AG20443 (cell line): ENCODE measurements at places on chromosomes 7 and 10.

DNA sequence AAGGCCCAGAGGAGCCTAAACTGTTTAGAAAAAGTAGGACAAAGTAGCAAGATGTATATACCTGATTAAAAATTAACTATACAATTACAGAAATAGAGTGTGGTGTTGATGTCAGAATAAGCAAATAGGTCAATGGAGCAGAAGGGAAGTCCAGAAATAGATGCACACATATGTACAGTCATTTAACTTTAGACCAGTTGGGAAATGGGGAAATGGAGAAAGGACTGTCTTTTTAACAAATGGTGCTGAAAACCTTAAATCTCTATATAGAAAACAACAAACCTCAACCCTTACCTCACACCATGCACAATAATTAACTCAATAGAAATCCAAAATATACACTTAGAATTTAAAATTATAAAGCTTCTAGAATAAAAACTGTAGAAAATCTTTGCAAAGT is 72.2 kb downstream of the CH25H start:
- no peak for DNase-seq

- no peak for DNase-seq
Observed at GRCh38 chr7:158284121-158284520, 303.5 kb downstream of the PTPRN2 start.

- peak; percentile 73 for DNase-seq
Observed at GRCh38 chr7:95213809-95214492, 110.4 kb downstream of the PON1 start.

GRCh38 chr7:137828456-137828855 is 18.3 kb downstream of the DGKI start:
- DNase-seq: no peak

- DNase-seq: peak; percentile 16
Observed at GRCh38 chr10:4677296-4678021, 148.5 kb upstream of the AKR1E2 start.

DNA sequence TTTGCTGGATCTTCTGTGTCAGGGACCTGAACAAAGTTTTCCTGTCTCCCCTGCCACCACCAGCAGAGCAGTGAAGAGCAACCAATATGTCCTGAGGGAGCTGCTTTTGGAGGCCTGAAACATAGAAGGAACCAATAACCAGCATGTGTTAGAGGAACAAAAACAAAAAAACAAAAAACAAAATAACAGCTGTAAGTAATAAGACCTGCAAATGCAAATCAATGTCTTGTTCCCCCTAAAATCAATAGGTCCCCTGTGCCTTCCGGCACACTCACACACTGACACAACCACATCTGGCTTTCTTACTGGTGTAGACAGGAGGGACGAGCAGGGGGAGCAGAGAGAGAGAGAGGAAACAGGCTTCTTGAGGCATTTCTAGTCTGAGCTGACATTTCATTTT is 94.1 kb downstream of the NRG3 start:
- DNase-seq: no peak

- DNase-seq: no peak
Observed at GRCh38 chr10:94210440-94211168, 152.1 kb downstream of the NOC3L start.

DNA sequence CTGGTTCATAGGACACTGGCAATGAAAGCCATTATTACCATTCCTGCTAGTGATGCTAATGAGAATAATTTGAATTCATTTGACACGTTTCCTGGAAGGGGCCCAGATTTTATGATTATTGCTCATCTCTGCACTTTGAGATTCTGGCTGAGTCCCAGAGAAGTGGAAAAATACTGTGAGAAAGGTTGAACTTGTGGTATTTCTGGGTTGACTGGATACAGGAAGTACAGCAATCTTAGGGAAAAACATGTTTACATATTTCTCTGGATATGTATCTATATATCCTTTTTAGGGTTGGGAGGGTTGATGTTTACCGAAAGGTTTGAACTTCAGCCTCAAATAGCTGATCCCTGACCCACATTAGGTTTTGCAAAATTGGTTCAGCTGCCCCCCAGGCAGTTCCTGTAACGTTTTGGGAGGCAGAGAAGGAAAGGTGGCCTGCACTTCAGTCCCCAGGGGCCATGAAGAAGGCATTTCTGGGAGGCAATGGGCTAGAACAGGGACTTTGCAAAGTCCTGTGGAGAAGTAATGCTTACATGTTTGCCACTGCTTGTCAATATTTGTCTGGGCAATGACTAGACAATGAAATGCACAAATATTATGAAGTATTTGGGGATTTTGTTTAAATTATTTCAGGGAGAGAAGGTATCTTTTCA is 253.7 kb upstream of the PITRM1 start:
- peak; percentile 39 for DNase-seq

- DNase-seq: no peak
Observed at GRCh38 chr10:89852872-89853271, 151.5 kb downstream of the KIF20B start.

DNA sequence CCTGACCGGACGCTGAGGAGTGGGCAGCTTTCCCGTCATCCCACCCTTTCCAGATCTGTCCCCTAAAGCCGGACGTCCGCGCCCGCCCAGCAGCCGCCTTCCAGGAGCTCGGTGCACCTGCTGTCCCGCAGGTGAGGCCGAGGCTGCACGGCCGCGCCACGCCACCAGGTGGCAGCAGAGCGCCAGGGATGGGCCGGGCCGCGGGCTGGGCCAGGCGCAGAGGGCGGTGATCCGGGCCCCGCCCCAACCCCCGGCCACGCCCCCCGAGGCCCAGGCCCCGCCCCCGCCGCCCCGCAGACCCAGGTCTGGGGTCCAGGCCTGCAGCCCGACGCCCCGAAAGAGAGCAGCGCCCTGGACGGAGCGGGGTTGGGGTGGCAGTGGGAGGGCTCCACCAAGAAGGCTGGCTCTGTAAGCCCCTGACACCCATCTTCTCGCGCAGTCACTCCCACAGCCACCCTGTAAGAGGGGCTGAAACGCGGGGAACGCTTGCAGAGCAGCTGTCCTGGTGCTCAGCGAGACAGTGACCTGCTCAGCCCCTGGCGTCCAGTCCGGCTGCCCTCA is 32.2 kb downstream of the FOXL3 start:
- peak; percentile 96 for DNase-seq

- no peak for DNase-seq
Observed at GRCh38 chr7:3469641-3470040, 168.6 kb downstream of the SDK1 start.

- peak; percentile 13 for DNase-seq
Observed at GRCh38 chr7:148135116-148135515, 455.4 kb upstream of the C7orf33 start.

- DNase-seq: no peak
Observed at GRCh38 chr10:18203471-18203870, 63.2 kb downstream of the CACNB2 start.

DNA sequence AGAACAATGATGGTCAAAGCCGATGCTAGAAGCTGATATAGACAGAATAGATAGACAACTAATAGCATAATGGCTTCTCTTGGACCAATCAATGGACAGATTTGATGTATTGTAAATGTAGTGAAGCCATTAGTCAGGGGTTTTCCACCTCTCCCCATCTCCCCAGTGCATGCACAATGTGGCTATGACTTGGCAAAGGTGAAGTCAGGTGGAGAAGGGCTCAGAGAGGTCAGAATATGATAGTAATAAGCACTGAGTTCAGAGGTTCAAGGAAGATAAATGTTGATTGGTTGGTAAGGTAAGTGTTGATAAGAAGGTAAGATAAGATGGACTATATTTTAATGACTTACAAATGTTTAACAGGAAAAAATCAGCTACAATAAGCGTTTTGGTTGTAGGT is 28.5 kb downstream of the BLNK start:
- no peak for DNase-seq

GRCh38 chr10:30691639-30692015 is 62.1 kb upstream of the LYZL2 start:
- peak; percentile 50 for DNase-seq

- no peak for DNase-seq
Observed at GRCh38 chr7:7869036-7869435, 99.6 kb upstream of the GLCCI1 start.

DNA sequence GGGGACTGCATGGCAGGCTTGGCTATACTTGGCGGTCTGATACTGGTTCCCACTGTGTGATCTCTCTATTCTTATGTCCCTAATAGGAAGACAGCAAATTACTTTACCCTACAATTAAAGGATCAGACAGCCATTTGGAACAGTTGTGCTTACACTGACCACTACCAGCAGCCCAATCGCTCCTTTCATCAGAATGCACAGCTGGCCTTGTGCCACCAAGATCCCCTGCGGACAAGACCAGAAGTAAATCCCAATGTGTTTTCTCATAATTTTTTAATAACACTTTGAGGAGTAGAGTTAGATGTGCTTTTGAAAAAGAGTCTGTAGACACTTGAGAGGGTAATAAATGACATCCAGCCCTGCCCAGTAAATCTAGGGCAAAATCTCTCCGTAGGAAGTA is 297.2 kb upstream of the ZNF32 start:
- DNase-seq: peak; percentile 1

GRCh38 chr10:74077416-74077815 is 73.2 kb downstream of the AP3M1 start:
- no peak for DNase-seq

GRCh38 chr10:84138478-84139125 is 707 bp upstream of the GHITM start:
- DNase-seq: peak; percentile 21

GRCh38 chr7:55508221-55509011 is 63.9 kb downstream of the VOPP1 start:
- DNase-seq: no peak

GRCh38 chr10:48606530-48607355 is 1.9 kb upstream of the ARHGAP22 start:
- DNase-seq: peak; percentile 91

GRCh38 chr10:14173706-14174594 is 156.8 kb downstream of the FRMD4A start:
- DNase-seq: peak; percentile 24

DNA sequence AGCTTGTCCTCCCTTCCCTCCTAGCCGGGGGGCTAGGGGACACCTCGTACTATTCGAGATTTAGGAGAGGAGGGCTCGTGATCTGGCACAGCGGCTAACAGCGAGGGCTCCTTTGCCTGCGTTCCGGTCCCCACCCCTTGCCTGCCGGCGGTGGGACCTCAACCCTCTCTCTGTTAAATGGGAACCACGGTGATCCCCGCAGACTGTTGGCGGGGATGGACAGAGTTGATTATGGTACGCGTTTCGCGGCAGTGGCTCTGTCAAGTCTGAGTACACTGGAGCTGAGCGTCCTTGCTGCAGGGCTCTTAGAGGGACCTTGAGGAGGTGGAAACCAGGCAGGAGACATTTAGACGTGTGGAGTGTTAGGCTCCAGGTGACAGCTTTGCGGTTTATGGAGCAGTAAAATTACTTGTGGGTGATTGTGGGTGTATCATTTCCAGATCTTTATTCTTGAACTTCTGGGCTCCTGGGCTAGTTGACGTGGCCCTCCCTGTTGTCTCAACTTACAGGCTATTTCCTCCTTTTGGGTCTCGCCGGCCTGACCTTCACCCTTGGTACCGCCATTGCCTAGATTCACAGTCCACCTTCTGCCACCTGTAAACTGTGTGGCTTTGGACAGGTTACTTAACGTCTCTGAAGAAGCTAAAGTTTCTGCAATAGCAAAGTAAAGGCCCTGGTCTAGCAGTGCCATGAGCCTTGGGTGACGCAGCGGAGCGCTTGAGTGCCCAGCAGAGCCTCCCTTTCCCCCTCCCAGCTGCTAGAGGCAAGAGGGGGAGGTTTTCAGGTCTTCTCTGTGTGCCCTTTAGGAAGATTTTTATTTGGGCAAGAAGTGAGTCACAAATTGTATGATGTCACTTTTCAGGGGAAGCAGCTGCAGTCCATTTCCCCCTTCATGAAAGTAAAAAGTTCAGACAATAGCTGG is 739 bp downstream of the CASP7 start:
- peak; percentile 51 for DNase-seq

- DNase-seq: no peak
Observed at GRCh38 chr7:27955011-27955410, 215.0 kb downstream of the TAX1BP1 start.

DNA sequence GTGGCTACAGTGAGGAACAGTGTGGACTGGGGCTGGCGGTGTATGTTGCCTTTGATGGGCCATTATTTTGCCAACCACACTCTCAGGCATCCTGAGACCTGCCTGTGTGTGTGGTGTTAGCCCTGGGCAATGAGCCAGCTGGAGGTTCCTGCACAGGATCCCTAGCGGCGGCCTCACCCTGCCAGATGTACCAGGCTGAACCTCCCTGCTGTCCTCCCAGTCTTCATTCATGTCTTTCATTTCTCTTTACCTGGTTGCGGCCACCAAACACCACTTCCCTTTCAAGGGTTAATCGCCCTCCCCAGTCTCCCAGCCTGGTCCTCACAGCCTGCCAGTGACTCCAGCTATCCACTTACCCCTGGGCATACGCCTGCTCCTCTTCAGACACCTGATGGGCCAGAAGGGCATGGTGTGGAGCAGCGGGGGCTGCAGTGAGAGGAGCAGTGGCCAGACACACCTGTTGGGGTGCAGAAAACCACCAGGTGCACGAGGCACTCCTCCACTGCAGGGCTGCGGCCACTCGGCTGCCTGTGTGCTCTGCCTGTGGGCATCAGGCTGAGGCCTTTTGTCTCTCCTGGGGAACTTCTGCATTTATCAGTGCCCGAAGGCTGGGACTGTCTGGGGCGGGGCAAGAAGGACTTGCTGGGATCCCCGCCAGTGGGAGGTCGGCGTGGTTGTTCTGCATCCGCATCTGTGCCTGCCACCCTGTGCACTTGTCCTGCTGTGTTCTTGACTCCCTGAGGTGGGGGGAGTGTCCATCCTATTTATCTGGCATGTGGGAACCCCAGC is 111.6 kb downstream of the ARHGAP22 start:
- peak; percentile 2 for DNase-seq

- DNase-seq: no peak
Observed at GRCh38 chr7:1427064-1427657, 32.1 kb downstream of the MICALL2 start.

DNA sequence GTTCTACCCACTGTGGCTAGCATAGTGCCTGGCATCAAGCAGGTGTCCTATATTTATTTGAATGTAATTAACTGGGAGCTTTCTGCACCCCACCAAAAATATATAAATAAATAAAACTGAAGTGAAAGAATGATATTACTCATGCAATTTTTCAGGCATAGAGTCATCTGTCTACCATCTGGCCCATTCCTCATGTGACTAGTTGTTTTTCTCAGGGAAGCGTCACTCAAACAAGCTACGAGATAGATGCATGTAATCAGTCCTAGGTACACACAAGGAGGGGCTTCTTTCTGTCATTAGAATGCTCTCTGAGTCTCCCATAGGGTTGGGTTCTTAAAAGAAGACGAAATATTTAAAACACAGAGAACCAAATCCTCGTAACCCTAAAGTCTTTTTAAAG is 255.5 kb upstream of the KMT2E start:
- no peak for DNase-seq

DNA sequence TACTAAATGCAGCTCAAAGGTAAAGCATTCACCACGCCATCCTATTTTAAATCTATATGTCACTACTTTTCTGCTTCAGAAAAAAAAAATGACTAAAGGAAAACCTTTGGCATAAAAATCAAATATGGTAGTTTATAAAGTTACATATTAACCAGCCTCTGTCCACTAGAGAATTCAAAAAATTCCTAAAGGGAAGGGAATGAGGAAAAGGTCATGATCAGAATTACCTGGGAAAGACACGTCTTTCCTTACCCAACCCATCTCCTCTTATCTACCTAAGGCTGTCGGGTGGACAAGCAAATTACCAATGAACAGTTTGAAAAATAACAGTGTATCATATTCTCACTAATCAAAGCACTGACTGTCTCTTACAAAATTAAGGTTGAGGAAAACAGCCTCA is 100.7 kb upstream of the TMEM106B start:
- no peak for DNase-seq
